NCI-H1092 (cell line): ENCODE measurements at places on chromosomes 3 and 15.
A peak's percentile ranks its signal among the peaks of the same experiment; 100 is the strongest.

- DNase-seq, result no peak
Measured at GRCh38 chr3:179991883-179992282, 44.9 kb downstream of the PEX5L start.

DNA sequence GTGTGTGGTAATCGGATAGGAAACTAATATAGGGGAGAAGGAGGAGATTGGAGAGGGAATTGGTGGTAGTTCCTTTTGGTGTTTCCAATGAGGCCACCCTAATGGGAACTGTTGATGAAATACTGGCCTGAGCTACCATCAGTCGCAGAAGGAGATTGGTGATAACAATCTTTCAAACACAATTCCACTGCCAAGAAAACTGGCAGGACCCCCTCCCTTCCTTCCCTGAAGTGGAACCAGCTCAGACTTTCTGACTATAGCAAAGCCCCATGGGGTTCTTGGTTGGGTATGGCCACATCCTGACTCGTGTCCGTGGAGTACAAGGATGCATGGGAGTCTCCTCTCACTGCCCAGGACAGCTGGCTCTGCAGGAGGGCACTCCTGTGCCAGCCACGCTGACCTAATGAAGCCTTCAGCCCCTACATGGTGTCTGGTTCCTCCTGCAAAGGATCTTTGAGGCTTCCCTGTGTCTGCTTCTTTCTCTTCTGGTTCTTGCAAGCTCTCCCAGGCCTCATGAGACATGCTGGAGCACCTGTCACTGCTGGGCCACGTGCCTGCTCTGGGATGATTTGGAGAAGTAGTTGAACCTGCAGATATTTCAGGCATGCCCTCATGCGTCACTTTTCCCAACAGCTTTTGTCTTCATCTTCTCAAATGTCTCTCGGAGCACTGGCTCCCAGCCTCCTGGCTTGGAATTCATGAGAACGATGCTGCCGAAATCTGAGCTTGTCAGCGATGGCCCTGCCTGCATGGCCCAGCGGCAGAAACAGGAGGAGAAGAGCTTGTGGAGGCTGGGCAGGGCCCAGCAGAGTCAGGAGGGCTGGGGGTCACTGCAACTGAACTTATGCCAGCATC, 90.0 kb upstream of the ADPGK start:
- DNase-seq, result no peak

GRCh38 chr15:45458746-45459403, 63.7 kb downstream of the SLC30A4 start:
- peak; percentile 5 for DNase-seq

- no peak for DNase-seq
Measured at GRCh38 chr15:84111575-84111974, 124.0 kb upstream of the GOLGA6L4 start.

DNA sequence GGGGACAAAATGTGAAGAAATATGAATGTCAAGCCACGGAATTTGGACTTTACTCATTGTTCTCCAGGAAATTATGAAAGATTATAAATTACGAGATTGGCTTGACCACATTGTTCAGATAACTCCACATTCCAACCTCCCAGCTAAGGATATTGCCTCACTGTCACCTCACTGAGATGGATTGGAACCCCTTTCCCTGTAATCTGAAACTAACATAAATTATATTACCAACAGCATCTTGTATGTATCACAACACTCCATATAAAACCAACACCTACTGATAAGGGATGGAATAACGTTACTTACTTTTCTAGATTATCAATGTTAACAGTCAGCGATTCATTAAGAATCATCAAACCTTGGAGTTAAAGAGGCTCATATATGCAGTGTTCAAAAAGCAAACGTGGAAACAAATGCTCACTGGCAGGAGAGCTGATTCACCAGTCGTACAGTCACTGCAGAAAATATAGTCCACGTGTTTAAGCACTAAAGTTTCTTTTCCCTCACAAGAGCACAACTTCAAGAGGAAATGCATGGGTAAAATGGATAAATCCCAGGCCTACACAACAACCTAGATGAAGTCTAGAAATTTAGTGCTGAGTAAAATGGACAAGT, 451.5 kb downstream of the FGF12 start:
- no peak for DNase-seq

DNA sequence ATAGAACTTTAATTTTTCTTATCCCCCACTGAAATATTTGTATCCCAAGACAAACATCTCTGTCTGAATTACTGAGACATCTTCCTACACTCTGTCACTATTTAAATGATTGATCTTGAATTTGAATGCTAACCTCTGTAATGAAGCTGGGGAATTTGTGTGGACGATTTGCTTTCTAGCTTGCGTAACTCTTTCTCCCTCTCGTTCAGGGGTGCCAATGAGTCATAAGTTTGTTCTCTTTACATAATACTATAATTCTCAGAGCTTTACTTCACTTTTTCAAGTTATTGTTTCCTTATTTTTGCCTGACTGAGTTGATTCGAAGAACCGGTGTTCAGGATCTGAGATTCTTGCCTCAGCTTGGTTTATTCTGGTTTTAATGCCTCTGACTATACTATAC, 783.3 kb upstream of the CADM2 start:
- DNase-seq, result no peak

GRCh38 chr15:60370869-60371136, 27.0 kb downstream of the ANXA2 start:
- DNase-seq, result no peak

GRCh38 chr3:101182734-101183133, 137.6 kb downstream of the IMPG2 start:
- no peak for DNase-seq

- DNase-seq, result no peak
Measured at GRCh38 chr15:66722757-66723540, 20.9 kb downstream of the SMAD6 start.

DNA sequence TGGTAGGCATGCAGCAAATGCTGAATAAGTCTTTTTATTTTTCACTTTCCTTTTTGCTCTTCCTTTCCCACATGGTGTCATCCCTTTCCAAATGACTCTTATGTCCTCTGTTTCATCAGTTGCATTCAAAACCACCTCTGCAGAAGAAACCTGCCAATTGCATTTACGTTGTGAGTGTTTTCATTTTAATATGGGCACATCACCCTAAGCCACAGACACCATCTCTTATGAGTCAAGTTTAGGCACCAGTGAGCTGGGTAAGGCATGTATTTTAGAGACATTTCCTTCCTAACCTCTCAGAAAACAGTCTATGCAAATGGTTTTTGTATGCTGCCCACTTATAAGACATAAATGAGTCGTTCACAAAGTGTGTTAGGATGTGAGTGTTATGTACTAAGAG, 223.3 kb upstream of the ADAMTS9 start:
- no peak for DNase-seq

DNA sequence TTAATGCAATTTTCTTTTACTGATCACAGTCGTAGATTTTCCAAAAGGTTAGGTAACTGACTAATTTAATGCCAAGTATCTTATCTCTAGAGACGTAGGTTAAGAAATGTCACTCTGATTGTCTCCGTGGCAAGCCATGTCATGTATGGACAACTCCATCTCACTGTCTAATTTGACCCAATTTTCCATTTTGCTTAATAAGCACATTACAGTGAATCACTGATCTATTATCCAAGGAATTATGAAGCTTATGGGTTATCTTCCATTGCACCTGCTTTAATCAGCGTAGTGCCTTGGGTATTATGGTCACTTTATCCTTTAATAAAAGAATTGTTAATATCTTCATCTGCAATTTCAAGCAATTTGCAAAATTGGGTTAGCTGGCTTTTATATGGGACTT, 557.4 kb upstream of the ROBO2 start:
- no peak for DNase-seq

DNA sequence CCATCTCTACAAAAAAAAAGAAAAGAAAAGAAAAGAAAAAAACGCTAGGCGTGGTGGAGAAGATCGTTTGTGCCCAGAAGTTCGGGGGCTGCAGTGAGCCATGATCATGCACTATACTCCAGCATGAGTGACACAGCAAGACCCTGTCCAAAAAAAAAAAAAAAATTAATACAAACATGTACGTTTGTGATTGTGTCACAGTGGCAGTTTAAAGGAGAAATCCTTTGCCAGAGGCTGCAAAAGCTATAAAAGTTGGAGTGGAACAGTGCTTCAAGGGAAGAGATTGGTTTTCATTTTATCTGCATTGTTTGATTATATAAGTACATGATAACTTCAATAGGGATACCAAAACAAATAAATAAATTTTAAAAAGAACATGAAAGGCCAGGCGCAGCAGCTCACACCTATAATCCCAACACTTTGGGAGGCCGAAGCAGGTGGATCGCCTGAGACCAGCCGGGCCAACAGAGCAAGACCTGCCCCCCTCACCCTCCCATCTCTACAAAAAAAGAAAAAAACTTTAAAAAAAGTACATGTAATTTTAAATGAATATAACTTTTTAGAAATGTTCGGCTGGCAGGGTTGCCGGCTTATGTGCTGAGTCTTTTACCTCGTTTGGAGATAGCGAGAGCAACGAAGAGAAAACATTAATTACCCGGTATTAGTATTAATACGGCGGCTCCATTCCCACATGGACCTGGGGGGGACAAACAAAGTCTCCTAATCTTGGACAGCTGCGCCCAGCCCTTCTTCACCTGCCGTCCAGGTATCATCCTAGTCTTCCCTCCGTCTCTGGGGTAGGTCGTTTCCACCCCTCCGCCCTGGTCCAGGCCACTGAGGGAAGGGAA, 573 bp upstream of the DIS3L start:
- DNase-seq, result no peak

GRCh38 chr15:82017656-82018055, 28.2 kb downstream of the MEX3B start:
- DNase-seq, result no peak

GRCh38 chr15:98967916-98968315, 39.7 kb downstream of the PGPEP1L start:
- DNase-seq, result no peak

GRCh38 chr3:44914936-44915335, 40.5 kb downstream of the TGM4 start:
- DNase-seq, result no peak

- DNase-seq, result no peak
Measured at GRCh38 chr3:99373088-99373845, 265.1 kb upstream of the COL8A1 start.

DNA sequence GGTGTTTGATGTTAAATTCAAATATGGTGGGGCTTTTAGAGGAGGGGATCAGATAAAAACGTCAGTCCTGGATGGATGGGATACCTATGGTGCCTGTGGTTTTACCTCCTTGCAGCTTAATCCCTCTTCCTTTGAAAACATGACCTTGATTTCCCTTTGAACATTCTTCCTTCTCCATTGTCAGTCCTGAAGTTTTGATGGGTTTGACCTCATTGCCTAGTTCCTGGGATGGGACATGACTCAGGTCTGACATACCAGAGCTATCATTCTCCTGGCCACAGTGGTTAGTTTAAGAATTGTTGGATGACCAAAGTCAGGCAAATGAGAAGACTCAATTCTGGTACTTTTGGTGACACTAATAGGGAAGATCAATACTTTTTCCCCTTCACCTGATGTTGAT, 87.2 kb downstream of the PRICKLE2 start:
- no peak for DNase-seq

GRCh38 chr3:47849699-47850563, 47.0 kb downstream of the DHX30 start:
- no peak for DNase-seq

- DNase-seq, result no peak
Measured at GRCh38 chr3:124260206-124260915, 268.4 kb upstream of the ROPN1 start.

- no peak for DNase-seq
Measured at GRCh38 chr15:82158811-82159210, 103.7 kb downstream of the EFL1 start.

DNA sequence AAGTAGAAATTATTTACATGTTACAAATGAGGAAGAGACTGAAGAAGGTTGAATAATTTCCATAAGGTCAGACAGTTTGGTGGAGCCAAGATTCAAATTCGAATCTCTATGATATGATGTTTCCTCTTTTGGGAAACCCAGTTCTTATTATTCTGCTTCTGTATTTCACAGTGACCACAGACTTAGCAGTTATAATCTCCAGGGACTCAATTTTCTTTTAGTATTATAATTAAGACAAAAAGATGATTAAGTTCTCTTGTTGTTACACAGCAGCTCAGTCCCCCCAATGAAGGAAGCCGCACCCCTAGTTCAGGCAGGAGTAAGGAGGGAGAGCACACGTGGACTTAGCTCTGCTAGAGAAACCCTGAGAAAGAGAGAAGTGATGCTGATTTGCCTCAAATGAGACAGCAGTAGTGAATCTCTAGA, 130.6 kb downstream of the CCNL1 start:
- DNase-seq, result no peak

GRCh38 chr3:115932807-115933206, 309.5 kb downstream of the GAP43 start:
- no peak for DNase-seq

DNA sequence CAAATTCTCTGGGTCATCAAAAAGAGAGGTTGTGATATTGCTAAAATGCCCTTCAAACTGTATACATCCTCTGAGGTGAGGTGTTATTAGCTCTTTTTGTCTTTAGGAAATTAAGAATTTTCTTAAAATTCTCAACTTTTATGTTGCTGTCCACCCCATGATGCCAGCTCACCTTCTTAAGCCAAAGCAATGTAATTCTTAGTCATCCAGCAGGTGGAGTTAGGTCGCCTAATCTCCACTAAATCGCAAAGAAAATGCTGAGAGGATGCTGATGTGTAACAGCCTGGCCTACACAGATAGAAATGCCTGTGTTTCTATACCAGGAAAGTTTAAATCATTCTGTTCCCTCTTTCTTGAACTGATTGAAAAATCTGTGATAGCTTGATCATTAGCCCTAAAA, 770.2 kb upstream of the ALCAM start:
- peak; percentile 34 for DNase-seq

- DNase-seq, result no peak
Measured at GRCh38 chr3:182947888-182948287, 32.5 kb downstream of the DCUN1D1 start.

DNA sequence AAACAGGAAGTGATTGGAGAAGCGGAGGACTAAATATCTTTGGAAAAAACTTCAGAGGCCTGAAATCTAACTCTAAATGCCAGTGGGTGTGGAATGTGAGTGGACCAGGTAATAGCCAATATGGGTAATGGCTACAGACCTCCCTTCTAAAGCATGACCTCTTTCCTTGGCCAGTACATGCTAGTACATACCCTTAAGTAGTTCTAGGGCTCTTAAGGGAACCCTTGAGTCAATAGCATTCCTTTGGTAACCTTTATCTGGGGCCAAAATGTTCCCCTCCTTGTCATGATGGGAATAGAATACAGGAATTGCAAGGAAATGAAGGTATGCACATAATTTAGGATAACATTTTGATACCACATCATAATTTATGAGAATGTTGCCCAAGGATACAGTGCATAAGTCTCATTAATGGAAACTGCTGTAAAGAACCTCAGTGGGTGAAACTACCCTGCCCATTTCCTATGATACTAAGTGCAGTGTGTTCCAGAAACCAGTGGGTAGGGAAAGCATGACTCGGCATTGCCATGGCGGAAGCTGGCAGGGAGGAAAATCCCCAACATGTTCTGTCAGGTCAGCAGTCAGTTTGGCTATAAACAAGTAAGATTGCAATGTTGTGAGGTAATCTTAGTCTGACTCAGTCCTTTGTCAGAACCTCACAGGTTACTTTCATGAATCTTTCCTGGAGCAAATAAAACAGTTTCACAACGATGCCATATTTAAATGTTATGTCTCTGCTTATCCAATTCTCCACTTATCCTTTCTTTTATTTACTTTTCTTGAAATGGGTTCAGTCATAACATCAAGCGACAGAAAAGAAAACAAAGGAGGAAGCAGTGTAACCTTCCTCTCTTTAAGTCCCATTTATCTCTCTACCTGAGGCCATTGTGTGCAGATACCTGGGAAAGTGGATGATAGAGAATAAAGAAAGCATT, 23.5 kb upstream of the RAP2B start:
- DNase-seq, result no peak

GRCh38 chr3:119098619-119099222, 47.2 kb upstream of the TEX55 start:
- peak; percentile 28 for DNase-seq
